Stimulated activated CD4-positive, alpha-beta T cell treated with anti-CD3 and anti-CD28 coated beads, Interleukin-2, amount 100 ng/mL, for 24 hours (primary cell): ENCODE measurements at places on chromosomes 16 and 17.

GRCh38 chr16:89187032-89187769, 13.1 kb downstream of the SLC22A31 start:
- DNase-seq: peak; percentile 49

DNA sequence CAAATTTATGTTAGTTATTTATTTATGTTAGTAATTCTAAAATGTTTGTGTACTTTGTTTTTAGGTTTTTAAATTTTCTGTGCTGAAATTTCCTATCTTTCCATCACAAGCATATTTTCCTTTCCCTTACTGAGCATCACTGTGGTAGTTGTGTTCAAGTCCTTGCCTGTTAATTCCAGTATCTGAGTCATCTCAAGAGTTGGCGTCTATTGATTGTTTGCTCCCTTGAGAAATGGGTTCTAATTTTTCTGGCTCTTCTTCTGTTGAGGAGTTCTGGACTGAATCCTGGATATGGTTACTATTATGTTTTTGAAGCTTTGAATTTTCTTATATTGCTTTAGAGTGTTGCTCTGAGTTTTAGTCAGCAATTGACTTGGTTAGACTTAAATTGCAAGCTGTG, 56.3 kb downstream of the GAN start:
- no peak for DNase-seq

GRCh38 chr17:49829026-49829425, 18.8 kb downstream of the TAC4 start:
- DNase-seq: no peak

- no peak for DNase-seq
Observed at GRCh38 chr16:12092544-12092921, 116.0 kb downstream of the SNX29 start.

DNA sequence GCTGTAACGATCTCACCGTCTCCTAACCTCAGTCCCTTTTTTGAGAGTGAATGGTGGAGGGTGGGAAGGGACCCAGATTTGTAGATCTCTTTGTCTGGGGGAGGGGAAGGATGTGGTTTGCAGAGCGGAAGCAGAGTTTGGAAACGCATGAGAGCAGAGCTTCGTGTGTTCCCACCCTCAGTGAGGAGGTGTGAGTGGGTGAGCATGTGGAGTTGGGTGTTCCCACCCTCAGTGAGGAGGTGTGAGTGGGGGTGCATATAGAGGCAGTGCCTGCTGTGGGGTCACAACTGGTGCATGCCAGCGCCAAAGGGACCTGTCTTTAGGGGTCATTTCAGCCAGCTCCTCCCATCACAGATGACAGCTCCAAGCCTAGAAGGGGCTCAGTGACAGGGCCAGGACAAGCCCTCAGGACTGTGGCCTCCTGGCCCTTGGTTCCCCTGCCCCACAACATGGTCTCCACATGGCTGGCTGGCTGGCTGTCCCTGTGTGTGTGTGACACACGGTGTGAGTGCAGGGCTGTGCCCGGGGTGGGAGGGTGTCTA, 1.8 kb upstream of the CISD3 start:
- DNase-seq: peak; percentile 60

- DNase-seq: no peak
Observed at GRCh38 chr17:14780097-14780651, 479.3 kb downstream of the HS3ST3B1 start.

- DNase-seq: no peak
Observed at GRCh38 chr16:66409156-66409555, 17.9 kb upstream of the BEAN1 start.

DNA sequence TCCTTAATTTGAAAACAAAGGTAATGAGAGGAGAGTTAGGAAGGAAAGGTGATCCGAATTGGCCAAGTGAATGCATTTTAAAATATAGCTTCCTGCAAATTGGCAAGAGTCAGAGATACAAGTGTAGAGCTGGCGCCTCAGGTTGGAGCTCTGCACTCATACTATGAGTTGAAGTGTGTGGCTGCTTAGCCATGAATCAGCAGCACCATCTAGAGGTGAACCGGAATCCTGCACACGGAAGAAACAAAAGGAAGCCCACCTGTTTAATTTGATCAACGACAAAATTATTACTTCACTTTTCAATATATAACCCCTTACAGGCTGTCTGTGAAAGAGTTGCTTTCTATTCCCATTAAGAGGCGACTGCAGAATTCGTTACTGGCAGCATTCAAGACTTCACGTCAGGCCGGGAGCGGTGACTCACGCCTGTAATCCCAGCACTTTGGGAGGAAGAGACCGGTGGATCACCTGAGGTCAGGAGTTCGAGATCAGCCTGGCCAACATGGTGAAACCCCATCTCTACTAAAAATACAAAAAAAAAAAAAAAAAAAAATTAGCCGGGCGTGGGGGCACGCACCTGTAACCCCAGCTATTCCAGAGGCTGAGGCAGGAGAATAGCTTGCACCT, 1253.7 kb upstream of the CDH8 start:
- peak; percentile 2 for DNase-seq

DNA sequence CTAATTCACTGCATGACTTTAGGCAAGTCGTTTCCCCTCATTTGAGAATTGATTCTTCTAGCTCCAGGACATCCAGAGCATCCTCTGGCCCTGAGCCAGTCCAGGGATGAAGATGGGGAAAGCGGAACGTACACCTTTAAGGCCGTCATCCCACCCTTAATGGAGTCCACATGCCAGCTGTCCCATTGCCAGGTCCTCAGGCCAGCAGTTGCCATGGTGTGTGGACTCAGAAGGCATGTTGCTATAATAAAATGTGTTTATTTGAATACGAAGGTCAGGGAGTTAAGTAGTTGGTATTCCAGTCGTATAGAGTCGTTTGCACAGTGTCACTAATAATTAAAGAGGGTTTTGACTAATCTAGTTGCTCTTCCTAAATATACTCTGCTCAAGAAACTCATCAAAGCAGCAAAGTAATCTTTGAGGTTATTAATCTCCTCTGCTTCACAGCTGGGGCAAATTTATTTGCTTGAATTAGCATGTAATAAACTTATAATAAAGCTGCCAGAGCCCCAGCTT, 30.4 kb downstream of the CCDC182 start:
- DNase-seq: no peak

DNA sequence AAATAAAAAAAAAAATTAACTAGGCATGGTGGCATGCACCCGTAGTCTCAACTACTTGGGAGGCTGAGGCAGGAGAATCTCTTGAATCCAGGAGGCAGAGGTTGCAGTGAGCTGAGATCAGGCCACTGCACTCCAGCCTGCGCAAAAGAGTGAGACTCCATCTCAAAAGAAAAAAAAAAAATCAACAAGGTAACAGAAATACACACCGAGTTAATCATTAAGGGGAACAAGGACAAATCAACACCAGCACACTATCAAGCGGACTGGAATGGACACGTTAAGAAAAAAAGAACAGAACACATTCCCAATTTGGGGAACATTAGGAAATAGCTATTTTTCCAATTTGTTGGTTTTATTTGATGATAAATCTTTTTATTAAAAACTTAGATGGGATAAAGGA, 28.4 kb upstream of the GLG1 start:
- no peak for DNase-seq

- no peak for DNase-seq
Observed at GRCh38 chr16:55338646-55339045, 14.6 kb downstream of the IRX6 start.

GRCh38 chr16:13560151-13560550, 359.8 kb upstream of the ERCC4 start:
- no peak for DNase-seq

DNA sequence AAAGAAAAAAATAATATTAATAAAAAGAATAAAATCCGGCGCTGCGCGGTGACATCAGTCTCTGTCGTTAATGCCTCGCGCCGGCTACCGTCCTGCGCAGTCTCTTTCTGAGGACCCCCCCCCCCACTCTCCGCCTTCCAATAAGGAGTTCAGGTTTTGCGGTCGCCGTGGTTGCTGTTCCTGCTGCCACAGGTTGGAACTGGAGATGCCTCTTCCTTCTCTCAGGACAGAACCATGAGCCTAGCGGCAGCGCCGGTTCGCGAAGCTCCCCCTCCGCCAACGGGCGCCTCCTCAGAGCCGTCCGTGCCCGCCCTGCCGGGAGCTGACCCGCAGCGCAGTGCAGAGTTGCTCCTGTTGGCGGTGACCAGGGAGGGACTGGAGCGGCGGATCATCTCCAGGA, 2093.4 kb downstream of the TP53TG3F start:
- no peak for DNase-seq

DNA sequence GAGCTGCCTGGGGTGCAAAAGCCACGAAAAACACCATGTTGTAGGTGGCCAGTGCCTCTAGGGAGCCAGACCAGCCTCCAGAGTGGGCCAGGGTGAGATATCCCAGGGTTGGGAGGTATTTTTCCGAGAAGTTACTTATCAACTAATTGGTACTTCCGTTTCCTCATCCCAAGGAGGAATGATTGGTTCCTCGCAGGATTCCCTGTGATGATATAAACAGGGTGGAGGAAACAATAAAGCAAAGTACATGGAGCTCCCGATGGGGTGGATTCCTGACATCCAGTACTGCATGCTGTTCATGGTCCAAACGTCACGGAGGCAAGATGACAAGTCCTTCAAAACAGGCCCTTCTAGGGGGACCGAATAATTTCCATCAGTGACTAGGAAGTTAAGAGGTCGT, 39.4 kb upstream of the FOXF1 start:
- no peak for DNase-seq

DNA sequence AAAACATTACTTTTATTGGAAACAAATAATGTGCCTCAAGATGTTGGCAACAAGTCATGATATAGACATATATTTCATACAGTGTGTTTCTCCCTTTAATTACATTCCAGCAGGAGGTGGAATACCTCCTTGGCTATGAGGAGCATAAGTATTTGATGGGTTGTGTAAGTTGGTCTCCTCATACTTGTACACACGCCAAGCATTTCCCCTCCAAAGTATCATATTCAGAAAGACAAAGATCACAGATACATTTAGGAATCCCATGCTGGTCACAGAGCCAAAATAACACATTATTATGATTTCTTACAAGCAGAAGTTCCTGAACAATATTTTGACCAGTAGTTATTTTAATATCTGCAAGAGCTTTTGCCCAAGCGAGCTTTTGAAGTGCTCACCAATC, 57.8 kb downstream of the WSB1 start:
- DNase-seq: no peak

DNA sequence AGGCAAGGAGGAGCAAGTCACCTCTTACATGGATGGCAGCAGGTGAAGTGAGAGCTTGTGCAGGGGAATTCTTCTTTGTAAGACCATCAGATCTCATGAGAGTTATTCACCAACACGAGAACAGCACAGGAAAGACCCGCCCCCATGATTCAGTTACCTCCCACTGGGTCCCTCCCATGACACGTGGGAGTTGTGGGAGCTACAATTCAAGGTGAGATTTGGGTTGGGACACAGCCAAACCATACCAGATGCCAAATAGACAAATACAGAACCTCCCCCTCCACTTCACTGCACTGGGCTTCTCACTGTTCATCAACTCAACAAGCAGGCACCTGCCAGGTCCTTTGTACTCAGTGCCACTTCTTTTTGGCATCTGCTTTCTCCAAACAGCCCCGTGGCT, 100.2 kb downstream of the WSCD1 start:
- peak; percentile 8 for DNase-seq

DNA sequence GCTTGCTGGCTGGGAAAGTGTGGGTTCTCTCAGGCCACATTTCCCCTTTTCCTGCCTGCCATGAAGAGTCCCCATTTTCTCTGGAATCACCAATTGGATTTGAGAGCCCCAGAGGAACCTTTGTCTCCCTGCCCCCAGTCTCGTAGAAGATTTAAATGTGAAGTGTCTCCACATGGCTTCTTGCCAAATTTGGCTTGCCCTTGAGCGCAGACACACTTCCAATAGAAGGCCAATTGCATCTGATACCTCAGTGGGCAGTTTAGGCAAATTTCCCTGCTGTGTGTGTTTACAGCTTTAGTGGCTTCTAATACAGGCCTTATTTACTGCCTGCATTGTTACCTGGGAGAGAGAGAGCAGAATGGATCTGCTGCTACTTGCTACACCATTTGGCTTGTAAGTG, 29.7 kb downstream of the CDK5R1 start:
- no peak for DNase-seq

GRCh38 chr17:1078831-1079561, 82.1 kb downstream of the TIMM22 start:
- no peak for DNase-seq

DNA sequence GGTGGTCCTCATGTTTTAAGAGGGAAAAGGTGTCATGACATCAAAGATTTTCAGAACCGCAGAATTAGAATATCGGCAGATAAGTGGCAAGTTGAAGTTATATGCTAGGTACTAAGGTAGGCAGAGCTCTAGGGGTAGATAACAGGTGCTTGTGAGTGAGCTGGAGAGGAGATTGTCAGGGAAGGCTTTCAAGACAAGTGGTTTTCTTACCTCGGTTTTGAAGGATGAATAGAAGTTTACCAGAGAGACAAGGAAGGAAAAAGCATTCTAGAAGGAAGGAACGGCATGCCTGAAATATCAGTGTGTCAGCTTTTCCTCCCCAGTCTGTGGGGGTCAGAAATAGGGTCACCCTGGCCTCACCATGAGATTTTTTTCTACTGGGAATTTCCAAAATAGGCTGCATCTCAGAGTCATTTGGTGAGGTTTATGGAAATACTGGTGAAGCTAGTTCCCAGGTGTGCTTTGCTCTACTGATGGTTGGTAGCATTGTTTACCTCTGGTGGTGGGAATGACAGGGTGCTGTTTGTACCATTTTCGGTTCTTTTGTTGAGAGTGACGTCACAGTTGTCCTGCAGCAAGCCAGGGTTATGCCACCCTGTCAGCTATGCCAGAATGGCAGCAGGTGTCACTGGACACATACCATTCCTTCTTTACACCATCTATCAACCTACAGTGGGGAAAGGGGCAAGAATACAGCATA, 112.5 kb downstream of the MSI2 start:
- DNase-seq: no peak

DNA sequence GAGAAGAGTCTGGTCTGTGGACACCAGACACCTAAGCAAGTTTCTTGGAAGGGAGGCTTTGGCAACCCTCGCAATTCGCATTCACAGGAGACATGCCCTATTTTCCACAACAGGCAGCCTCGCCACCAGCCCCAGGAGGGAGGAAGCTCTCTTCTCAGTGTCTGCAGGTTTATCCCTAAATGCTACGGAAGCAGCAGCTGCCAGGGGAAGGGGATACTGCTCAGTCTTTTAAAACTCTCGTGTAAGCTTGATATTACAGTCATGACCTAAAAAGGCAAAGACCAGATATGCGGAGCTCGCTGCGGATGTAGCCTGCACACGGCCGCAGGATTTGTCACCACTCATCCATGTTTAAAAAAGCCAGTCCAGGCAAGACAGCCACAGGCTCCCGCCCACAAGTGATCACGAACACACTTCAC, 159.2 kb upstream of the RPH3AL start:
- DNase-seq: no peak
